Activated gamma-delta T cell (primary cell): ENCODE measurements at places on chromosomes 3 and 15.

DNA sequence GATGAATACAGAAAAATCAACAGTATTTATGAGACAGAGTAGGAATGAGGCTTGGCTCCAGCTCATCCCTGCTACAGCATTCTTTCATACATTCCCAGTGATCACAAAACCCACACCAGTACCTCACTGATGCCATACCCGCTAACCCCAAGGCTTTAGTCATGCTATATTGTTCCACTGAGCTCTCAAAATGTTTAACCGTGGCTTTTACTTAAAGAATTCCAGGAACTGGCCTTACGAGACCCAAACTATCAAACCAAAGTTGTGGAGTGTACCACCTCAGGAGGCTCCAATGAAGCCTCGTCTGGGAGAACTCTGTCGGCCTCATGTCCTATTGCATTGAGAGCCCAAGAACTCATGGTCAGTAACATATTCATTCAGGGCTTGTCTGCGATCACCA is 278.9 kb downstream of the ULK4 start:
- no peak for DNase-seq

- DNase-seq: no peak
Observed at GRCh38 chr3:31858439-31858838, 122.6 kb downstream of the OSBPL10 start.

DNA sequence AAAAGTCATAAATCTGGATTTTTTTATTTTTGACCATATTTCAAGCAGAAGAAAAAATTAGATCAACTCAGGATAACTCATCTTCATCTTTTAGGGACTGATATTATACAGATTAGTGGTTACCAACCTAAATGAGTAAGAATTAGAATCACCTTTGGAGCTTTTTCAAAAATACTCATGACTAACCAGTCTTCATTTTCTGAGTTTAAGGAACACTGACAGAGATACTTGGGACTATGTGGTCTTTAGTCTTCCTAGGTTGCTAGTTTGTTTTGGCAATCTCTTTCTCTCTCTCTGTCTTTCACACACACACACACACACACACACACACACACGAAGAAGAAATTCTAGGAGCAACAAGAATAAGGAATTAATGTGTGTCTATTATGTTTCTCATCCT is 50.1 kb downstream of the TMOD3 start:
- DNase-seq: no peak

DNA sequence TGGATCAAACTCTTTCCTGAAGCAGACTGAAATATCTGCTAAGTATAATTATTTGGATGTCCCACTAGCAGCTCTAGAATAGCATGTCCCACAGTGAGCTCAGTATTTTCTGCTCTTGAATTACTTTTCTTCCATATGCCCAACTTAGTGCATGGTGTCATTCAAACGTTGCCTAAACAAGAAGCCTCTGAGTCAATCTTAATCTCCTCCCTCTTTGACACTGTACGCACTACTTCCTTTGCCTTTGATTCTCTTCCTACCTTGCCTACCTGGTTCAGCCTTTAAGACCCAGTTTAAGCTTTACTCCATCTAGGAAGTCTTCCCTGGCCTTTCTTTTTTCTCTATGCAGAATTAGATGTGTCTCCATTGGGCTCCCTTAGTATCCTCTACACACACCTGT is 54.5 kb downstream of the SEC22A start:
- DNase-seq: no peak

DNA sequence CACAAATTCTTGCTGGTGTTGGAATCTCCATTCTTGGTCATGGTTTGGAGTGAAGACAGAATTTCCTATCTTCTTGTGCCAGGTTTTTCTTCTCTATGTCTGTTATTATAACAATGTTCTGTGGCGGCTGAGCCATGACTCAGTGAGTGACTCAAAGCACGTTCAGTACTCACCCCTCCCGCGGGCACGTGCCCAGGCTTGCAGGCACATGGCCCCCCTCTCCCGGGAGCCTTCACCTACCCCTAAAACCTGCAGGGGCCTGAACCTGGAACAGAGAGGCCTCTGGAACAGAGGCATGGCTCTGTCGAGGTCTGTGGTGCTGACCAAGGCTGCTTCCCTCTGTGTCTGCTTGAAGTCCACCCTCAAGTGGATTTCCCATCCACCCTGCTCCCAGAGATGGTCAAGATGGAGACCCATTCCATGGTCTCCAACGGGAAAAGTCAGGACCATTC is 27.6 kb downstream of the PLXNB1 start:
- DNase-seq: no peak

DNA sequence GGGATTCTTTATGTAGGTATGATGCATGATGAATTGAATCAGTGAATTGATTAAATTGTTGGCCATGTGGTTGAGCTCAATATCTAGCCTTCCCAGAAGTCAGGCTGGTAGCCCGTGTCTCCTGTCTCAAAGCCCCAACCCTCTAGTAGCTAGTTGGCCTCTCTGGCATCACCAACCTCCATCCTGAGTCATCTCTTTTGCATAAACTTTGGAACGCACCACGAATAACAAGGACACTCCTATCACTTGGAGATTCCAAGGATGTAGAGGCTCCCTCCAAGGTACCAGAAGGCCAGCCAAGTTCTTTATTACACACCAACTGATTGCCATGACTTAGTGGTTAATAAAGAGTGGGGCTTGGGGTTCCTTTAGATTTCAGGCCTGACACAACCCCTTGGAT is 148.4 kb downstream of the APBA2 start:
- DNase-seq: no peak

DNA sequence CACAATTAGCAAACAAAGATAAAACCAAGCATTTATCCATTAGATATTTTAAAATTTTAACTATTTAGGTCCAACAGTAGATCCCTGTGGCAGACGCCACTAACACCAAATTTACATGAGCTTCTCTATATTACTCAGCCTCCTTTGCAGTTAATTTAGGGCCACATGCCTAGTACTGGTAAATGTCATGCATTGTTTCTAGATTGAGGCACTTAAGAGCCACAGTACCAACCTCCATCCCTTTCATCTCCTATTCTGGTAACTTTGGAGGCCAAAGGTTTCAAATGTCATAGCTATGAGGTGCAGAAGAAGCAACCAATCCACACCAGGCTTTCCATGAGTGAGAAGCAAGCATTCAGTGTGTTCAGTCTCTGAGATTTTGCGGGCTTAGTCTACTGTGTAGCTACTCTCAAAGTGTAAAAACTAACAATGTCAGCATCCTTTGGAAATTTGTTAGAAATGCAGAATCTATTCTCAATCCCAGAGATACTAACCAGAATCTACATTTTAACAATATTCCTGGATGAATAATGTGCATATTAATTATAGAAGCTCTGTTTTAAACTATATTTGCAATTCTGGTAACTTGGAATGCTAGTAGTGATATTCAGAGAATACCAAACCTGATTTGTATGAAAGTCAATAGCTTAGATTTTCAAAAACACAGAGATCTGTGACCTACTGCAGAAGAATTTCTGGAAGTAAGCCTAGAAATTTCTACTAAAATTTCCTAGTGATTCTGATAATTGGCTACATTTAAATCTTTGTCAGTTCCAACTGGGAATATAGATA is 206.3 kb upstream of the CD96 start:
- no peak for DNase-seq

DNA sequence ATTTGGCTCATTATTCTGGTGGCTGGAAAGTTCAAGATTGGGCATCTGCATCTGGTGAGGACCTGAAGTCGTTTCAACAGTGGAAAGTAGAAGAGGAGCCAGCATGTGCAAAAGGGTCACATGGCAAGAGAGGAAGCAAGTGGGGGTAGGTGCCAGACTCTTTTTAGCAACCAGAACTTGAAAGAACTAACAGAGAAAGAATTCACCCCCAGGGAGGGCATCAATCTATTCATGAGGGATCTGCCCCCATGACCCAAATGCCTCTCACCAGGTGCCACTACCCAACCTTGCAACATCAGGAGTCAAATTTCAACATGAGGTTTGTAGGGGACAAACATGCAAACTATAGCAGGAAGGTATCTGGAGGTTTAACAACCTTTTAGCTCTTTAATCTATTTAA is 10.3 kb upstream of the RYK start:
- DNase-seq: no peak

DNA sequence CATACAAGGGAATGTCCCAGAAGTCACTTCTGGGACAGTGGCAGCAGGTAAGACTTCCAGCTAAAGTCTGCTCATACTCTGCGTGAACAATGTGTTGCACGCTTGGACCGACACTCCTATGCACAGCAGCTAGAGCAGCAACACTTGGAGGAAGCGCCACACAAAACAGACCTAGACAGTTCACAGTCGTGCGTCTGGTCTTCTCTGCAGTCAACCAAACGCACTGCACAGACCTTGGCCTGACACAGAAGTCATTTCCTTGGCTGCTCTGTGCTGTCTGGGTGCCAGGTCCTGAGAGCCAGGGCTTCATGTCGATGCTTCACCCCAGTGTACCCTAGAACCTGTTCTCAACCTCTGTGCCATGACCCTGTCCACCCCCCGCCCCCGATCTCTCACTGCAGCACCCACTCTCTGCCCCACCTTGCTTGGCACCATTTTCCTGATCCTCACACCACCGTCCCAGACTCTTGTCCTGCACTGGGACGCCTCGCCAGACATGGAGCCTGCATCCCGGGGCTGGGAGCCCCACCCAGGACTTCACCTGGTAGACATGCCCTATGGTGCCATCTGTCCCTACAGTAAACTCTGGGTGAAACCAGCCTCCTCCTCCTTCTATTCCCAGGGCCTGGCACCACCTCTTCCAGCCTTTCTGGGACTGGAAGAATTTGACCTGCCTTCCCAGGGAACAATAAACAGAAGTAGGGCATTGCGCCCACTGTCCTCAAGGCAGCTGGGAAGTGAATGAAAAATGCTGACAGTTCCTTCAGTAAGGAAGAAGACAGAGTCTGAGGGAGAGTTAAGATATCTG is 3.1 kb downstream of the ATP10A start:
- no peak for DNase-seq

DNA sequence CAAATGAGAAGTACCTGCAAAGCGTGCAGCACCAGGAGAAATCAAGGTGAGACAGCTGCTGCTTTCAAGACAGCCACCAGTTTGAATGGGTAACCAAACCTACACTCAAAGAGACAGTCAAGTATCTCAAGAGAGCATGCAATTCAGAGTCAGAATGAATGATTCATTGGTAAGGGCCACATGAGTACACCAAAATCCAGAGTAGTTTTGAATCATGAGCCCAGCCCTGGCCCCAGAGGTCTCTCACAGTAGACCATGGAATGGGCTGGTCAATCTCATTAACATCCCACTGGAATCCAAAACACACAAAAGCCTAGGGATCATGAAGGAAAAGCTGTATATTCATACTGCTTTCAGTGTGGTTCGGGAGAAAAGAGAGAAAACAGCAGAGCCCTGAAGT is 242.8 kb downstream of the TBL1XR1 start:
- no peak for DNase-seq

GRCh38 chr15:73688455-73688854 is 4.3 kb downstream of the CD276 start:
- no peak for DNase-seq

DNA sequence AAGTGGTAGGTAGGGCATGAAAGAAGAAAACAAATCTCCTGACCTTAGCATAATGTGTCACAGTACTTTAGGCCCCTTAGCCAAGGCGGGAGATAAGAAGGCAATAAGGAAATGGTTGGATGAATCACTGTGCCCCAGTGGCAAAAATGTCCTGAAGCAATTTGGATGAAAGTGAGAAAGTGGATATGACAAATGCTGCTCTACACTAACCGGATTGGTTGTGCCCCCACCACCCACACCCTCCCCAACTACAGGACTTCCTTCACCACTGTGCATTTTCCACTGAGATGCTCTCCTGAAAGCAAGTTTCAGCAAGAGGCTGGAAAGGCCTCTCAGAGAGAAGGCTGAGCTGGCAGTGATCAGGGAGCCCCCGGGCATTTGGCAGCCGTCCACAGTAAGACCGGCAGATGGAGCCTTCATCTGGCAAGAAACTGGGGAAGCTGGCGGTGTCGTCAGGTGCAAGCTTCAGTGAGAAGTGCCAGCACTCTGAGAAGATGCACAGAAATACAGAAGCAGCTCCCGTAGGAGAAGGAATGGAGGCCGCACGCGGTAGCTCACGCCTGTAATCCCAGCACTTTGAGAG is 63.8 kb downstream of the ATP1B3 start:
- no peak for DNase-seq

GRCh38 chr3:42247576-42248027 is 18.4 kb downstream of the CCK start:
- DNase-seq: no peak

DNA sequence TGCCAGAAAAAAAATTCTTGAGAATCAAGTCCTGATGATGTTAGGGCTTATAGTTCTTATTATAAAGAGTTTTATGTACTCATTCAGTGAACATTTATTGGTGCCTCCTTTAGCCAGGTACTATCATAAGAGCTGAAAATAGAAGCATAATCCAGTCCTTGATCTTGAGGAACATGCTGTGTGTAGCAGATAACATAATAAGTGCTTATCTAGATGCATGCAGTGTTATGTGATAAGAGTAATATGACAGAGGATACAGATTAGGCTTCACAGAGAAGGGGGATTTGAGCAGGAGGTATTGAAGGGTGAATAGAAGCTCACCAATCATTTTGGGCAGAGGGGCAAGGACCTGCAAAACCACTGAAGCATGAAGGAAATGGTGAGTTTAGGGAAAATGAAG is 1.1 kb downstream of the CCR2 start:
- DNase-seq: no peak

DNA sequence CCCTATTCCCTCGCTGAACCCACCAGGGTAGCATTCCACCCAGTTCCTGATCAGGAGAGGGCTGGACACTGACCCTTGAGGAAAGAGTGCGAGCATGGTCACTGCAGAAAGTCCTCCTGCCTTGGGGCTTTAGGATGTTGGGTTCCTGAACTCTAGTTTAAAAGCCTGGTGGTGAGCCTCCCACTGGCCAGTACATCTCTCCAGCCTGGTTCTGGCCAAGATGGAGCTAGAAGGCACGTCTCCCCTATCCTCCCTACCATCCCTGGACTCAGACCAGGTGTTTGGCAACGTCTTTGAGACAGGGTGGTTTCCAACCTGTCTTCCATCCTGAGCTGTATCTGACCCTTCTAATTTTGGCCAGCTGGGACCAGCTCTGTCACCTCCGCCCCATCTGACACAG is 31.4 kb downstream of the NBEAL2 start:
- no peak for DNase-seq

DNA sequence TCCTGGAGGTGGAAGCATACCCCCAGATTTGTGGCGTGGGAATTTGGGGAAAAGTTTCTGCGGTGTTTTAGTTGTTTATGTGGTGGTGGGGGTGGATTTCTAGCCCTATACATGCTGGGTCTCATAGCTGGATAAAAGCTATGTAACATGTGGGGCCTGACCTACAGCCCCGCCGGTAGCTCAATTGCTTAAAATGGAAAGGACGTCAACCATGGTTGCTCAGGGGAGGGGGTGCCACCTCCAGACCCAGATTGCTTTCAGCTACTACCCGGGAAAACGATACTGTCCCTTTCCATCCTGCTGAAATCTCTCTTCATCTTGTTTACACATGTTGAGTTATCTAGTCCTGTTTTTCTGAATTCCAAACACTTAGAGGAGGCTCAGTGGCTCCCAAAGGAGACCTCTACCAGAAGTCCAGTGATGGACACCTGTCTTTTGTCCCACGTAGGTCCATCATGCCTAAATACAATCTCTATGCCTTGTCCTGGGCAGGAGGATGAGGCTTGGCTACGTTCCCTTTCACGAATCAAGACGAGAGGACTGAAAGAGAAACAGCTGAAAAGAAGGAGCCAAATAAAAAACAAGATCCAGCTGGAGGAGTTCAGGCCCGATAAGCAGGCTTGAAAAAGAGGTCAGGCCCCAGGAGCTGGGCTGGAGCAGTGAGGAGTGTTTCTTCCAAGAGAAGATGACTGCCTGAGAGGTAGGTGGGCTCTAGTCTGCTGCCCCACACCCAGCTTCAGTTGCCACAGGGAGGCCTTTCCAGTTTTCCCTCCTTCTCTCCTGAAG is 72.1 kb upstream of the TPRG1 start:
- no peak for DNase-seq

GRCh38 chr3:48492461-48493202 is 11.3 kb downstream of the SHISA5 start:
- DNase-seq: no peak
